ENCODE measurements at places on chromosomes 13 and 19.

DNA sequence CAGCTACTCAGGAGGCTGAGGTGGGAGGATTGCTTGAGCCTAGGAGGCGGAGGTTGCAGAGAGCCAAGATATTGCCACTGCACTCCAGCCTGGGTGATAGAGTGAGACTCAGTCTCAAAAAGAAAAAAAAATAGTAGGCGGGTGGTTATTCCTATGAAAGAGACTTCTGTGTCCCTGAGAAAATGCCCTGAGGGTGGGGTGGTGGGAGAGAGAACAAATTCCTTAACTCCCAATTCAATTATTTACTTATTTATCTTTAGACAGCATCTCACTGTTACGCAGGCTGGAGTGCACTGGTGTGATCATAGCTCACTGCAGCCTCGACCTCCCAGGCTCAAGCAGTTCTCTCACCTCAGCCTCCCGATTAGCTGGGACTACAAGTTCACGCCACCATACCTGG is 10.3 kb upstream of the EEF2 start:
- no peak for DNase-seq

GRCh38 chr19:47020132-47020805 is 632 bp downstream of the NPAS1 start:
- no peak for DNase-seq

DNA sequence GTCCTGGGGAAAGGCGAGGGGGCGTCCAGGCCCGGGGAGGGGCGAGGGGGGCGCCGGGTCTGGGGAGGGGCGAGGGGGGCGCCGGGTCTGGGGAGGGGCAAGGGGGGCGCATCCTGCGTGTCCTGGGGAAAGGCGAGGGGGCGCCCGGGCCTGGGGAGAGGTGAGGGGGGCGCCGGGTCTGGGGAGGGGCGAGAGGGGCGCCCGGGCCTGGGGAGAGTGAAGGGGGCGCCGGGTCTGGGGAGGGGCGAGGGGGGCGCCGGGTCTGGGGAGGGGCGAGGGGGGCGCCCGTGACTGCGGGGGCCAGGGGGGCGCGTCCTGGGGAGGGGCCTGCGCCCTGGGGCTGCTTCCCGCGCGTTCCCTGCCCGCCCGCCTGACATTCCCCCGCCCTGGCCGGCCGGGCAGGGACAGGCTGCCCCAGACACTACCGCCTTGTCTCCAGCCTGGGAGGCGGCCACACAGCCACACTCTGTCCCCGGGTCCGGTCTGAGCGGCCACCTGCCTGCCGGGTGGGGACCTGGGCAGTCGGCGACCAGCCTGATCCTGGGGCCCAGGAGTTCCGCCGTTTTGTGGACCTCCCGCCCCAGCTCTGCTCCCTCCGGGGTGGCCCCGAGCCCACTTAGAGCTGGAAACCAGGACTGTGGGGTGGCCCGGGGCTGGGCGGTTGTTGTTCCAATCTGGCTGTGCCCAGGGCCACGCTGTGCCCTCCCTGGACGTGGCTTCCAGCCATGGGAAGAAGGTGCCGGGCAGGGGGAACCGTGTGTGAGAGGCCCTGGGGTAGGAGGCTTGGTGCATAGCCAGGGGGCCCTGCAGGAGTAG is 11.8 kb downstream of the PALM start:
- no peak for DNase-seq

- DNase-seq = no peak
Measured at GRCh38 chr19:461721-462551, 1.1 kb upstream of the SHC2 start.

DNA sequence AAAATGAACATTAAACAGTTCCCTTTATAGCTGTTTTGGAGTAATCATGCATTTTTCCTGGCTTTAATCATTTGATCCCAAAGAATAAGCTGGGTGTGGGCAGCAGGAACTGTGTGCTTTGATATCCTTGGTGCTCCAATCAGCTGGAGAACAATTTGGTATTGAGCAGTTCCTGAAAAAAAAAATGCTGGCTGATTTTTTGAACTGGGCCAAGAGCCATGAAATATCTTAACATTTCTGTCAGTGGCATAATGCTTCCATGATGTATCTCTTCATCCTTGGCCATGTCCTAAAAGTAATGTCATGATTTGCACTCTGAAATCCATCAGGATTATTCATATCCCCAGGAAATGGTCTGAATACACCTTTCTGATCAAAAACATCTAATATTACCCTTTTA is 134.7 kb downstream of the LHFPL6 start:
- no peak for DNase-seq

GRCh38 chr19:41351339-41352245 is 2.1 kb downstream of the TGFB1 start:
- DNase-seq = peak; percentile 79

GRCh38 chr19:38378866-38379265 is 4.5 kb downstream of the PSMD8 start:
- no peak for DNase-seq

- peak; percentile 81 for DNase-seq
Measured at GRCh38 chr19:1265615-1266128, 3.5 kb upstream of the CIRBP start.

DNA sequence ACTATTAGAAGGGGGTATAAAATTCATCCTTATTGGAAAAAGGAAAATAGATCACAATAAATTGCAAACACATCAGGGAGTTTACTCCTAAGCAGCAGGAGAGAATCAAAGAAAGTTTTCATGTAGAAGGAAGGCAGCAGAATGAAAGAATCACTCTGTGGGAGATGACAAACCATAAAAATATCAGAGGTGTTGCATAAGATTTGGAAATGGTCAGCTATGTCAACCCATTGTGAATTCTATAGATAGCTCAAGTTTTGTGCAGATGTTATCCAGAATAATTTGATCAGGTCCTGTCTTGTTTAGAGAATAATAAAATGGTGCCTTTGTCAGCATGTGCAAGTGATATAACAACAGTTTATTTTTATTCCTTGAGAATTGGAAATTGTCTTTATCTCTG is 622.4 kb downstream of the DCT start:
- DNase-seq = no peak

- no peak for DNase-seq
Measured at GRCh38 chr13:66266761-66267160, 963.4 kb downstream of the PCDH9 start.

GRCh38 chr19:32570081-32570785 is 10.8 kb upstream of the PDCD5 start:
- DNase-seq = peak; percentile 67

- DNase-seq = no peak
Measured at GRCh38 chr19:10417541-10418234, 2.6 kb upstream of the PDE4A start.

- no peak for DNase-seq
Measured at GRCh38 chr13:113667771-113668490, 912 bp downstream of the GRK1 start.
